Posterior vena cava (tissue), 2 donors: ENCODE measurements at places on chromosomes 3 and 15. TPM values are rescaled to one million over a fixed set of nuclear protein-coding genes. Genes with fewer than 3 reads are reported as not detected.

Gene SPSB4
- total RNA-seq: 0.76 TPM

Gene TRANK1
- 23.5 TPM for total RNA-seq

Gene RFTN1
- 72.2 TPM for total RNA-seq

DNA sequence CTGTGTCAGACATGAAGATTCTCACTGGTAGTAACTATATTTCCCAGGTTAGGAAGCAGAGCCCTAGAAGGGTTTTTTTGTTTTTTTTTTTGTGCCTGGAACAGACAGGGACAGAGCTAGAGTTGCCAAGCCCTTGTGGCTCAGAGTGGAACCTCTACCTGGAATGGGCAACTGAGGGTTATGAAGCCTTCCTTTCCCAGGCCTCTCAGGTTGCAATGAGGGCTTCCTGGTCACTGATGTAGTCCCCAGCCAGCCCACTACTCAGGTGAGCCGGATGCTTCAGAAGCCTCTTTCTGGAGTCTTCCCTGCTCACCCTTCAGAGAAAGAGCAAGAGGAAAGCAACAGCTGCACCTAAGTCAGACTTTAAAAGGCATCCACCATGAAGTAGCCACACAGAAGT, 48.8 kb upstream of the MANF start:
- no peak for DNase-seq
